ENCODE measurements at places on chromosomes 2 and 18.
A peak's percentile ranks its signal among the peaks of the same experiment; 100 is the strongest.

GRCh38 chr2:225995796-225996461 lies 596.4 kb downstream of the NYAP2 start:
- DNase-seq = peak; percentile 59

- no peak for DNase-seq
Observed at GRCh38 chr2:237763812-237764211, 34.8 kb upstream of the RBM44 start.

- no peak for DNase-seq
Observed at GRCh38 chr18:45243340-45244110, 371.8 kb upstream of the SLC14A2 start.

GRCh38 chr2:181607629-181608590 lies 49.0 kb downstream of the CERKL start:
- DNase-seq = no peak

DNA sequence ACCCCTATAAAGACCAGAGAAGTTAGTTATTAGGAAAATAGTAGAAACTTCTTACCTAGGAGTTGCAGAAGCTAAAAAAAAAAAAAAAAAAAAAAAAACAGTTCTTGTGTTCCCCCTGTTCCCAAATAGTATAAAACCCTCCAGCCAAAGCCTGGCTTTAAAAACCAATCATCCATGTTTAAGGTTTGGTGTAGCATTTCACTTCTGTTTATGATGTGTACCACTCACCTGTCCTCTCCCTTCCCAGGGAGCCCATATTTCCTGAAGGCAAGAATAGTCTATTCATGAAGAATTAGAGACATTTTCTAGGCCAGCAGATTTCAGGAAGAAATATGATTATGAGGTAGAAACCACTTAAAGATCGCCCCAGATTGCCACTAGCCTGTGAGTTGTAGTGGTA lies 273.6 kb downstream of the SETBP1 start:
- no peak for DNase-seq

GRCh38 chr2:165406173-165406572 lies 63.3 kb upstream of the CSRNP3 start:
- peak; percentile 17 for DNase-seq

- no peak for DNase-seq
Observed at GRCh38 chr2:14348247-14348646, 284.3 kb upstream of the LRATD1 start.

DNA sequence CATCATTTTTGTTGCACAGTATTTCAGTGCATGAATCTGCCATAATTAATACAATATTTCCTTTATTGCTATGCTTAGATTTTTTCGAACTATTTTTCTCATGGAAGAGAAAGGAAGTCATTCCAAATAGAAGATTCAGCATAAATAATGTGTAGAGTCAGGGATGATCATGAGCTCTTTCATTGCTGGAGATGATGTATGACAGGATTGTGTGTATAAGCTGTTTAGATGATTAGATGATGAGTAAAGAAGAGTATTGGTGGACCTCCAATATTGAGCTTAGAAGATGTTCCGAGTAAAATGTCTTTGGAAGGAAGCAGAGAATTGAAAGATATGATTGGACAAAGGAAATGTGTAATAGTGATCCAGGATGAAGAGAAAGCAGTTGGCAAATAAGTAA lies 364.5 kb downstream of the PARD3B start:
- peak; percentile 11 for DNase-seq

GRCh38 chr2:184599054-184599871 lies 934 bp downstream of the ZNF804A start:
- peak; percentile 34 for DNase-seq

DNA sequence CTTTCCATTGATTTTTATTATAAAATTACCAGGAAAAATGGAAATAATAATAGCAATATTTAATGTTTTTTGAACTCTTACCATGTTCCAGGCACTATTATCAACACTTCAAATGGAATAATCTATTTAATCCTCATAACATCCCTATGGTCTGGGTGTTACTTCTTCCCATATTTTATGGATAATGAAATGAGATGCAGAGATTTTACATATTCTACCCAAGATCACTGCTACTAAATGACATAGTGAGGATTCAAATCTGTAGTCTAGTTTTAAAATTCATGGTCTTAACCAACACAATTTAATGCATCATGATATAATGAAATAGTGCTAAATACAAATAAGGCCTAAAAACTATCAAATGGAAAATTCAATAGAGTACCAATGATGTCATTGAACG lies 70.4 kb upstream of the COL3A1 start:
- no peak for DNase-seq

- peak; percentile 69 for DNase-seq
Observed at GRCh38 chr2:48107326-48107925, 201.1 kb upstream of the FBXO11 start.

DNA sequence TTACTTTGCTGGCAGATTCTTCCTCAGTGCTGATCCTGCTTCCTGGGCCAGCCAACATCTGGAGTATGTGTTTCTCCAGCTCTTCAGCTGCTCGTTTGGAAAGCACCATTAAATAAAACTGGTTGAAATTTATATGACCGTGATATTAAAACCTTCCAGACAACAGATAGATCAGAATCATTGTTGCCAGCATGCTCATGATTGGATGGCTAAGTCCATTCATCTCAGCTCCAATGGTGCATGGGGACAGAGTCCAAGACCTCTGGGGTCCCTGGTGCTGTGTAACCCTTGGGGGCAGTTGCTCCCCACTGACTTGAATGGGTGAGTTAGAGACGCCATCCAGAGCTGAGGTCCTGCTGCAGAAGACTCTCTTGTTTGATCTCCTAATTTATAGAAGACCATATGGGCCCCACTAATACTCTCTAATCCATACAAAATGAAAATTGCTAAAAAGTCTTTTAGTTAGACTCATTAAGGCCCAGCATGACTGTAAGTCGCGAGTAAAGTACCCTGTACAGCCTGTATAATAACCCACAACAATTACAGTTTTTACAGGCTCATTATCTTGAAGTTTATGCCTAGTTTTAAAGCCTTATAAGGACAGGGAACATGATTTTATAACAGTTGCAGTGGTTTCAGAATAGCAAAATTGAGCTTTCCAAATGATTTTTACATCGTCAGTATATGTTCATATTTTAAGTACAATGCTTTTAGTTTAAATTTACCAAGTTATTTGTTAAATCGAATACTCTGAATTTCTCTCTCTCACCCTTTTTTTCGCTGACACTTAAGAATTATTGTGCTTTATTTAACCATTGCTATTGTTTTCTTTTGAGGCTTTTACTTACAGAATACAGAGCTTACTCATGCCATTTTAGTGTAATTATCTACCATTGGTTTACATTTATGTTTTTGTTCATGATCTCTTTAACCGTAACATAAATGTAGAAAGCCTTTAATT lies 60.0 kb downstream of the CABLES1 start:
- DNase-seq = no peak

DNA sequence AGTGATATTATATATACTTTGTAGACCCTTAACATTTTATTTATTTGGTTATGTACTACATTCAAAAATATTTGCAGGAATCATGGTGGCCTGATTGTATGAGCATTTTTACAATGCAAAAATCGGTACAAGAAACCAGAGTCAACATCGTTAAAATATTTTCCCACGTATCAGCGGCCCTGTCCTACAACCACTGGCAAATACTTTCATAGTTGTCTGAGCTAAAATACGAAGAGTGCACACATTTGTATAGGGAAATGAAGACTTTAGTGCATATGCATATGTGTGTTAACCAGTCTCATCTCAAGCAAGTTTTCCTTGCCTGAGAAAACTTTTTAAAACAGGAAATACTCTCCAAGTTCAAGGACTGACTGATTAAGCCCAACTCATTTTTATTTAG lies 35.9 kb downstream of the CCDC102B start:
- DNase-seq = no peak

GRCh38 chr2:42164046-42164445 lies 5.1 kb upstream of the EML4 start:
- no peak for DNase-seq

DNA sequence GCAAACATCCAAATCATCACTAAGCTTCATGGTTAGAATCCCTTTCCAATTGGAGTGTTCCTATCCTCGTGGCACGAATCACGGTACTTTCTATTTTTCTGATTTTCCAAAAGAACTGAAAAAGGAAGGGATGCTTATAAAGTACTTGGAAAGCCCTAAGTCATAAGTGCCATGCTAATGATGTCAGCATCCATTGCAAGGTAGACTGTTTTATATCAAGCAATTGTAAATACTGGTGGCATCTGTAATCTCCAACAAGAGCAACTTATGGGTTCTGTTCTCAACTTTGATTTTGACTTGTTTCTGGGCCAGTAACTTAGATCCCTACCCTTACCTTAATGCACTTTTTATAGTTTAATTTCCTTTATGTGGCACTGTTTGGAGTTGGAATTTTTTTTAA lies 619.5 kb downstream of the BCL11A start:
- no peak for DNase-seq

- DNase-seq = peak; percentile 13
Observed at GRCh38 chr2:237791977-237792727, 6.4 kb upstream of the RBM44 start.

- DNase-seq = peak; percentile 28
Observed at GRCh38 chr2:74261204-74261864, 62.9 kb downstream of the MTHFD2 start.

DNA sequence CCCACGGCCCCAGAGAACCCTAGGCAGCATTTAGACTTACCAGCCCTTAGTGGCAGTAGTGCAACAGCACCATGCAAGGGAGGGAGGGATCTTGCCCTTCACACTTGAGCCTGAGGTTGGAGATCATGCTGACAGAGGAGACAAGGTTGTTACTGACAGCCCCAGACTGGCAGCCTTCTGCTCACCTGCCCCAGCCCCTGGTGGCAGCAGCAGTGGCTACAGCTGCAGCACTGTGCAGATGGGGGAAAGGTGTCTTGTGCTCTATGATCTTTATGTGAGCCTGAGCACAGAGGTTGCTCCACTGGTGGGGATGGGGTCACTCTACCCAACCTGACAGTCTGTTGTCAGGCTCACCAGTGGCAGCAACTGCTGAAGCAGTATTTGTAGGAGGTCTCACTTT lies 501.2 kb upstream of the LRRTM4 start:
- DNase-seq = no peak

DNA sequence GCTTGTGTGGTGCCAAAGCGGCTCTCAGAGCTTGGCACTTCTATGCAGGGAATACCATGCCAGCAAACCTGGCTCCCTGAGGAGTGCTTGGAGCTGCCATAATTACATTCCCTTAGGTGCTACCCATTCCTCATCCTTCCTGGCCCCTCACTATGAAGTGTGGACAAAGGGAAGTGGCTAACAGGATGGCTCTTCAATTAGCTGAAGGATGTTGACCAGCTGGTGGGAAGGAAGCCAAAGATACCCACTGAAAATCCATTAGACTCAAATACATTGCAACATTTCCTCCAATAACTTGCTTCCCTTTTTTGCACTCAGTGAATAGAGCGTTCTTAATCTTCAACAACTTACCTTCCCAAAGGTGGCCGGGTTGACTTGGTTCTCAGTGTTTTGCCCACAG lies 8.5 kb downstream of the RFX8 start:
- peak; percentile 20 for DNase-seq

DNA sequence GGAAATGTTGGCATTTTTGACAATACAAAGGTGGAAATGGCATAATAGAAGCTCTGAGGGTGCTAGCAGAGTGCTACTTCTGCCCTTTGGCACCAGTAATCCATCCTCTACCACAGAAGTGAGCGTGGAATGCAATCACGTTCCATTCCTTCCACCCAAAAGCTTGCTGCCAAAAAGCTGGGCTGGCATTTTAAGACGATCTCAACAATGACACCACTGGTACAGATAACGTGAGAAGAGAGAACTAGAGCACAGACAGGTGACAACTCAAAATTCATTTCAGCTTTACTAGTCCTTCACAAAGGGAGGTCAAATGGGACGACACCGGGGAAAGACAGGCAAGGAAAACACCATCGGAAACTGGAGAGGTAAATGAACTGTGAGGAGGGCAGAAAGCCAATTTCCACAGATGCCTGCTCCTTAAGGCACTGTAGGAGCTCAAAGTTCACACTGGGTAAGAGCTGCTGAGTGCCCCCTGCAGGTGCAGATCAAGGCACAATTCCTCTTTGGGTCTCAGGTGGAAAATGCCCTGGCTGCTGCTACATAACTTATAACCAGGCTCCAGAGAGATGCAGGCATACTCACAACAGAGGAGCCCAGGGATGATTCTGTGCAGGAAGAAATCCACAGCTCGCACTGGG lies 50.7 kb upstream of the RNU4ATAC start:
- DNase-seq = peak; percentile 41

DNA sequence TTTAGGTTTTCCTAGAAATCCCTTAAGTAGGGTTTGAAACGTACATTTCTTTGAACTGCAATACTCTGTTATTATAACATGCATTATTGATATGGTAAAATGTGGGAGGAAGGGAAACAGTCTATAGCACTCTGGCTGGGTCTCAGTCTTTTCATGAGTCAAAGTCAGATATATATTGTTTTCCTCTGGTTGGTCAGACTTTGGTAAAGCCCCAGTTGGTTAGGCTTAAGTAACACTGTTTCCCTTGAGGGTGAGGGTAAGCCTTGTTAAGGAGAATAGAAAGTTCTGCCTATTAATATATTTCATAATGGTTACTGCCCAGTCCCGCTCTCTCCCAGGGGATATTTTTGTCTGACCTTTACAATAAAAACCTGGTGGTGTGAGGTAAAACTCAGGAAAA lies 44.7 kb upstream of the TNP1 start:
- DNase-seq = no peak

- no peak for DNase-seq
Observed at GRCh38 chr2:181441670-181442069, 15.5 kb upstream of the ITGA4 start.

DNA sequence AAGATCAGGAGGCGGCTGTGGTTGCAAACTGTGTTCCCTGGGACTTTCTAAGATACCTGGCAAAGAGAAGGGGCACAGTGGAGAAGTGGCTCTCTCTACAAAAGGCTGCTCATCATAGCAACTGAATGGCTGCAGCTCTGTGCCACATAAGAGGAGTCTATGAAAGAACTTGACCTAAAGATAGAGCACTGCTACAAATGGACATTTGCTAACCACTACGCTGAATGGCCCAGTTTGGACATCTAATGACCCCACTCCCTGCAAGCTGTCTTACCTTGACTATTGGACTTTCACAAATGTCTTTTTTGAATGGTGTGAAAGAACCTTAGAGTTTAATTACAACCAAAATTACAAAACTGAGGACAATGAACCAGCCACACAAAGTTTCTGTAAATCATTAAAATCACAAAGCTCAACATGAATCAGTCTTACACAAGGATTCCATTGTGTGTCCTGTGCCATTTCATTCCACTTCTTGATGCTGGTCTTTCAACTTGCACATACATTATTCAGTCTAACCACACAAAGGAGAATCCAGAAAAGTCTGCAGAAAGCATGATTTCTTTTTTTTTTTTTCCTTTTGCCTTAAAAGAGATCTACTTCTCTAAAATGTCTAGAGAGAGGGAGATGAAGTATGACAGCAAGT lies 154.0 kb downstream of the LAMA1 start:
- DNase-seq = no peak

DNA sequence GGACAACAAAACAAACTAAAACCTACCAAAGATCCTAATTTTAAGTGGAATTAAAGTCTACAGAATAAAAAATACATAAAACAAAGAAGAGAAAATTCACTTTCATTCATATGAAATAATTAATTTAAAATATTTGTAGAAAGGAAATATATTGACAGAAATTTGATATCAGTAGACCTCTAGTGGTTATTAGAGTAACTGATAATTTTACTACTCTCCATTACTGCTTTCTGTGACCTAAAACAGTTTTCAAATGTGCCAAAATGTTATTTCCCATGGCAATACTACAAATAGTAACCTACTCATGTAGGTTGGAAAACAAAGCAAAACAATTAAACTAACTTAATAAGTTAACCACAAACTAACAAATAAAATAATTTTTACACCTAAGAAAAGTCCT lies 147.1 kb downstream of the NOL4 start:
- no peak for DNase-seq

Data from fibroblast of upper back skin (primary cell).